ENCODE measurements at places on chromosomes 2 and 18.

GRCh38 chr2:95390881-95391321, 11.6 kb upstream of the FAHD2A start:
- DNase-seq: no peak

- no peak for DNase-seq
Measured at GRCh38 chr2:221529943-221530652, 42.0 kb downstream of the EPHA4 start.

- no peak for DNase-seq
Measured at GRCh38 chr18:58891776-58892175, 27.1 kb downstream of the ZNF532 start.

DNA sequence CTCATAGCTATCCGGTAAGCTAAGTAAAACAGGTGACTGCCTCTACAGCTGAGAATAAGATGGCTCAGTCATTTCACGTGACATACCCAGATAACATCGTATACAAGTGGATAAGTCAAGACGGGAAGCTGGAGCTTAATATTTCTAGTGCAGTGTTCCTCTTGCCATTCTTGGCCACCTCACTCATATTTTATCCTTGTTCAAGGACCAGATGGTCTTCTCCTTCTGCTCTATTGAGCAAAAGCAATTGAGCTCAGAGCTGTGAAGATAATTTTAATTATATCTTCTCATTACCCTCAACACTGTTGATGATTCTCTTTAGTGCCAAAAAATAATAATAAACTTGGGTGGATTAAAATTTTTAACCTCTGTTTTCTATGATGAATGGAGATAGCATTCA, 201.1 kb downstream of the DCC start:
- no peak for DNase-seq

GRCh38 chr2:159591221-159591620, 25.1 kb downstream of the BAZ2B start:
- DNase-seq: no peak

DNA sequence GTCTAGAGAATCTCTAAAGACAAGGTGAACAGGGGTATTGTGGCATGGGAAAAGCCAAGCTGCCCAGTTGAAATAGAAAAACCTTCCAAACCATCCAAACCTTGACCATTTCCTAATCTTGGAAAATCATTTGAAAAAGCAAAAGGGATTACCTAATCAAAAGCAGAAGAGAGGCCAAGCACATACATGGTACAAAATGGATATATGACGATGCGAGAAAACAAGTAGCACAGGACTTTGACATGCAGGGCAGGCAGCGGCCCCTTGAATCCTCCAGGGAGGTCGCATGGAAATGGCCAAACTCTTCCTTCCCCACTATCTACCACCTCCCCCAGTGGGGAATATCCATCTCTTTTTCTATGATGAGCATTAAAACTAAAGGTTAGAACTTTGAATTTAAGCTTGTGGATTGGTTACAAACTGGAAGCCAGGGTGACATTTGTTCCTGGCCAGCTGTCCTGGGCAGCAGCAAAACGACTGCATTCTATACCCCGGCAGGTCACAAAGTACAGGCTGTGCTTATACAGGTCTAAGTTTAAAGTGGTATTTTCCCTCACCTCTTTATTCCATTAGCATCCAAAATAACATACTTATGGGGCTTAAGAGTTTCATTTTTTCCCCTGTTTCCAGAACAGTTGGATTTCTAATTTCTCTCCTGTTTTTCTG, 24.7 kb downstream of the MYOM1 start:
- no peak for DNase-seq

GRCh38 chr2:208255557-208256106, 761 bp upstream of the IDH1 start:
- DNase-seq: no peak

DNA sequence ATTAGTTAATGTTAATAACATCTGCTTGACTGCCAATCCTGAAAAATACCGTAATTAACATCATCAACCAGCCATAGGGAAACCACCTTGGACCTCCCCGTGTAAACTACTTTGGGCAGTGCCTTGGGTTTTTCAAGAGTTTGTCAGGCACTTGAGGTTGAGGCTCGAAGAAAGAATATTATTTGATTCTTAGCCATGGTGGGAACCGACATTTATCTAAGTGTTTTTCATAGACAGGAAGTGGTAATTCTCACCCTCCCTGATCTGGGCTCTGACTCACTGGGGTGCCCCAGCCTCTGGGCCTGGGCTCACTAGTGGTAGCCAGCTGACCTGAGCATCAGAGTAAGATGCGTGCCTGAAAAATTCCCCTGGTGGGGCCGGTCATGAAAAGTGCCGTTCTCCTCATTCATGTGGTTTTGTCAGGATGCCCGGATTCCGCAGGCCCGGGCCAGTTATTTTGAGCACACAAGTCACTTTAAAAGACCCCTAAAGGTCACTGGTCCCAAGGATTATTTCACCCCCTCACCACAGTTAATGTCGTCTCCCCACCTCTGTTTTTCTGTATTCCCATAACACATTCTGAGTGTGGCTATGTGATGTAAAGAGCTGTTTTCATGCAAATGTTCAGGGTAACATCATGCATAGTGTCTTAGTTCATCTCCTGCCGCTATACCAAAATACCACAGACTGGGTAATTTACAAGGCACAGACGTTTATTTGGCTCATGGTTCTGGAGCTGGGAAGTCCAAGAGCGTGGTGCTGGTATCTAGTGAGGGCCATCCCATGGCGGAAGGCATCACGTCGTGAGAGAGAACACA, 21.6 kb upstream of the SPATA3 start:
- no peak for DNase-seq

GRCh38 chr18:41734917-41735316, 220.1 kb upstream of the PIK3C3 start:
- no peak for DNase-seq

DNA sequence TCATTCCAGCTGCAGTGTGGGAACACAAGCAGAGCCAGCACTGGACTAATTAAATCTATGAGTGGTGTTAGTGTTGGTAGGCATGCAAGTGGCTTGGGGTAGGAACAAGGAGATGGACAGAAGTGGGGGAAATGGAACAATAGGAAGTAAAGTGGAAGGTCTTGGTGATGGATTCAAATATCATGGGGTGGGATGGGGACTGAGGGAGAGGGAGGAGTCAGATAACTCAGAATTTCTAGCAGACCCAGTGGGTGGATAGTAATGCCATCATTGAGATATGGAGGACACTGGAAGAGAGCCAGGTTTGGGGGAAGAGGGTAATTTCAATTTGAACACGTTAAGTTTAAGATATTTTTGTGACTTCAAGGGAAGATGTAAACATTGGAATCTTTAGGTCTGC, 2.9 kb upstream of the LNPK start:
- DNase-seq: no peak

- DNase-seq: no peak
Measured at GRCh38 chr2:62455957-62456692, 49.9 kb downstream of the TMEM17 start.

DNA sequence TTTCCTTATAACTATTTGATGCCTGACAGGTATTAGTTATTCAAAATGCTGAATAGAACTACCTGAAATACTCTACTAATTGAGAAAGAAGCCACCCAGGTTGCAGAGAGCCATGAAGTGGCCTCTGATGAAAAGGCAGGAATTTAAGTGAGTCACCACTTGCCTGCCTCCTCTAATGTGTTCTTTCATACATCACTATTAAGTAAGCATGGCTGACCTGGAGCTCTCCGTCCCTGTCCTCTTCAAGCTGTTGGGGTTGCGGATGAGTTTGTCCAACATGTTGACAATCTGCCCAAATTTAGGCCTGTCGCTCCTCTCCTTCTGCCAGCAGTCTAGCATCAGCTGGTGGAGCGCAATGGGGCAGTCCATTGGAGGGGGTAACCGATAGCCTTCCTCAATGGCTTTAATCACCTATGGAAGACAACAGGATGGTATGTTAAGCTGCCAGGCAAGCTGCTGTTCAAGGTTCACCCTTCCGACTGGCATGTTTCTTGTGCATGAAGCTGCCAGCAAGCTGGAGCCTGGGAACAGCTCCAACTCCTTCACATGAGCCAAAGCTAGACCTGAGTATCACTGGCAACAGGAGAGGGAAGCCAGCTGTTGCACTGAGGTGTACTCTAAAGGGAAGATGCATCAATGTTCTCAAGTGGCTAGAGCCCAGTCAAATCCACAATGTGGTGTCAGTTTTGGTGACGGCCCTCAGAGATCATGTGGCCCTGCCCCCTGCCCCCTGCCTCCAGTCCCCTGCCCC, 142.2 kb downstream of the EPHA4 start:
- no peak for DNase-seq

DNA sequence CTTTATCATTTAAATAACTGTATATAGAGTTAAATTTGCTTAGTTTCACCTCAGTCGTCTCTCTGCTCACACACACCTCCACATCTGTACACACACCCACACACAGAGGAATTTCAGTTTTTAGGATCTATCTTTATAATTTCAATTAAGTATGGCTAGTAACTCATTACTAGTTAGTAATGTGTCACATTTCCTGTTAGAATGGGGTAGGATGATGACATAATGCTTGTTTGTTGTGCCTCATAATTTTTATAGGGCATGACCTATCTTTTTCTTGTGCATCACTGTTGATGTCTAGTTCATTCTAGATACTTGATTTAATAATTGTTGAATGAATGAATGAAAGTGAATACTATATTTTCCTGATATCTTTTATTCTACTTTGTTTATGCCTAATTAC, 108.6 kb downstream of the AGPS start:
- DNase-seq: no peak

DNA sequence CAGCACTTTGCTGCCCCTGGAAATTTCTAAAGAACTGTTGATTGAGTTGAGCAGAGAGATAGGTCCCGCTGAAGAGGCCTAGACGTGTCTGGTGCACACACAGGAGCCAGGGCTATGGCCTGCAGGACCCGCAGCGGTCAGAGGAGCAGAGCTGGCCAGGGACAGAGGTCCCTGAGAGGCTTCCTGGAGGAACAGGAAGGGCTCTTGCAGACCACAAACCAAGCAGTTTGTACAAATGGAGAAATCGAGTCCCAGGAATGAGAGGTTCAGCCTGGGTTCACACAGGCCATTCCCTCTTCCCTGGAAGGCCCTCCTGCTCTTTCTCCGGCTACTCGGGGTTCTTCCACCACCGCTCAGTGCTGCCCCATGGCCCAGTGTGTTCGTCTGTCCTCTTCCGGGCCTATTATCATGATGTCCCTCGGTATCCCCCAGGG, 1.2 kb upstream of the BIN1 start:
- DNase-seq: no peak

GRCh38 chr18:74945774-74946545, 263.0 kb downstream of the PTGR3 start:
- DNase-seq: no peak

DNA sequence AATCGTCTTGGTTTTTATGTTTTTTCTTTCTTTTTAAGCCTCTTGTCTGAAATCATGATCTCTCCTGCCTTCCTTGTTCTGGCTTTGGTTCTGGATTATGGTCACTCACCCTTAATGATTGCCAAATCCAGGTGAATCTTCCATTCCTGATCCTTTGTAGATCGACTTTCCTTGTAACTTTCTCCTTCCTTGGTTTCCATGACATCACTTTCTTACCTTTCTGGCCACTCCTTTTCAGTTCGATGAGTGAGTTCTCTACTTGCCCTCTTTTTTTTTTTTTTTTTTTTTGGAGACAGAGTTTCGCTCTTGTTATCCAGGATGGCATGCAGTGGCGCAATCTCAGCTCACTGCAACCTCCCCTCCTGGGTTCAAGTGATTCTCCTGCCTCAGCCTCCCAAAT, 139.1 kb upstream of the LTBP1 start:
- DNase-seq: no peak

- no peak for DNase-seq
Measured at GRCh38 chr2:70123051-70123828, 36.0 kb downstream of the PCBP1 start.

DNA sequence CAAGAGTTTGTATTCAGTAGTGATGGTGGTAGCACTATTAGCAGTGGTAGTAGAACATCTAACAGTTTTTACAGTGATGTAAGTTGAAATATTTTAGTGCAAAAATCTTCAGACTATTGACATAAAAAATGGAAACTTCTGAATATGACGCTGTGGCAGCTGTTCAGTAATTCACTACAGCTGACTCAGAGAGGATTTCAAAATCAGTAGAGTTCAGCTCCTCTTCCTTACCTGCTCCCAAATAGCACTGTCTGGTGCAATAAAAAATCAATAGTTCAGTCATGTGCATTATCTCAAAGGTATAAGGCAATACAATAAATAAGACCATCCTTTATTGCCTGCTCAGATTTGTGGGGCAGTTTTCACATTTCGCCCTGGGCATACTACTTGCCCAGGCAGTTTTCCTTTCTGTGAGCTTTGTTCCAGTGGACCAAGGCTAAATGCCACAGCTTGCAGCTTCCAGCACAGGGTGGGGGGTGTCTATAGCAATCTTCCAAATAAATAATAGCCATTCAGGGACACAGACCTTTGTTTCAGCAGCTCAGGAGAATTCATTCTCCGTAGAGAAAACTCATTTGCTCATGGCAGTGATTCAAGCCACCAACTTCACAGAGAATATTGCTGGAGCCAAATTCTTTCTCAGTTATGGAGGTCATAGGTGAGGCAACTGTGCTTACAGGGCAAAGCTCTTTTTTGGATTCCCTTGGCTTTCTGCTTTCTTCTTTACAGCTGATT, 33.9 kb upstream of the GORASP2 start:
- no peak for DNase-seq

DNA sequence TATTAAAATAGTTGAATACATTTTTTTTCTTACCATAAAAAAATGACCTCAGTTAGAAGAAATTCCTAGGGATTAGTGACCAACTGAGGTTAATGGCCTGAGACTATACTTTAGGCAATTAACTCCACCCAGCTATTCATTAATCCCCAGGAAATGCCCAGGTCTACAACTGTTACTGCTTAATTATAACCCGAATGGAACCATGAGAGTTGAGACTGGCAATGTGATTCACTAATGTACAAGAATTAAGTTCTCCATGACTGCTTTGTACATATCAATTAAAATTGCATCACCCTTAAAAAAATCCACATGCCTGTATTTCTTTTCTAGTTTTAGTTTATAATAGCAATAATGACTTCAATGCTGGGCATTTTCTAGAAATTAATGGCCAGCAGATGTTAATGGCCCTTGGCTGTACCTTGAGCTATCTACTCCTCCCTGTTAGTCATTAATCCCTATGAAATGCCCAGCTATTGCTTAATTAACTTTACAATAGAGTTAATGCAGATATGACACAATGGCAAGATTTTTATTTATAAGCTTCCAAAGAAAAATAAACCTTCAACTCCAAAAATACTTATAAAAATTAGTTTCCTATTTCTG, 44.1 kb downstream of the ERBB4 start:
- no peak for DNase-seq

DNA sequence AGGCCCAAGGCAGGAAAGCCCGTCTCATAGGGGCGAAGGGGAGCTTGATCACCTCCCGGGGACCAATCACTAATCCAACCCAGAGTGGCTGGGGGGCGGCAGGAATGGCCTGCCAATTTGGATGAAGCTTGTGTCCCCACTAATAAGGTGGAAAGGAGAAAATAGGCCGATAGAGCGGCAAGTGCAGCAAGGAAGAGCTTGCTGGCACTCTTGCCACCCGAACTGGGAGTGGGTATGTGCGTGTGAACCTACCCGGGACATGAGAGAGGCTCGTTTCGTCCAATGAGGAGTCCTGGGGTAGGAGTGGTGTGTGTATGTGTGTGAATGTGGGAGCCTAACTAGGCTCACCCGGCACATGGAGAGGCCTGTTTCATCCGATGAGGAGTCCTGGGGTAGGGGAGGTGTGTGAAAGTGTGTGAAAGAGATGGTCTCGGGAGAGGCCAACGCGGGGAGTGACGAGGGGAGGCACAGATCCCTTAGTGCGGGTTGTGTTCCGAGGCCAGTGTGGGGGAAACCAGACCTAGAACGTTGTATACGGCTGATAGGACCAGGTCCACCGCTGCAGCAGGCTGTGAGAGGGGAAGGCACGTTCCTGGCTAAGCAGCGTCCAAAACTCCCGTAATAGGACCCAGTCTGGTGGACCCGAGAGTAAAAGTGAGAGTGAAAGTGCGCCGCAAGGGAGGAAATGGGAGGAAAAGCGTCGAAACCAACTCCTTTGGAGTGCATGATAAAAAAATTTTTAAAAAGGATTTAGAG, 47.1 kb upstream of the SELENOI start:
- peak; percentile 39 for DNase-seq
